Colonic mucosa (tissue), 4 donors: ENCODE measurements at places on chromosomes 5 and 9. TPM values are rescaled to one million over a fixed set of nuclear protein-coding genes. Genes with fewer than 3 reads are reported as not detected.
A peak's percentile ranks its signal among the peaks of the same experiment; 100 is the strongest.

- no peak overlapping the region for H3K4me3 ChIP-seq
- DNase-seq, result no peak
- no peaks in the 10 kb centered on the region for H3K36me3 ChIP-seq
- H3K4me1 ChIP-seq, result no peaks in the 10 kb centered on the region
- no peaks in the 10 kb centered on the region for H3K27me3 ChIP-seq
Observed at GRCh38 chr5:39020458-39020857, 53.7 kb downstream of the RICTOR start.

Gene PHYHD1
- total RNA-seq, result 1.8 TPM

- no peak overlapping the region for H3K4me3 ChIP-seq
- no peaks in the 10 kb centered on the region for H3K4me1 ChIP-seq
- H3K27me3 ChIP-seq, result no peaks in the 10 kb centered on the region
- H3K36me3 ChIP-seq, result no peaks in the 10 kb centered on the region
- no peak for DNase-seq
Observed at GRCh38 chr9:135136991-135137832, 49.7 kb downstream of the OLFM1 start.

GRCh38 chr5:158560170-158560569, 539.5 kb downstream of the EBF1 start:
- no peak overlapping the region for H3K27ac ChIP-seq
- no peaks in the 10 kb centered on the region for H3K4me1 ChIP-seq
- DNase-seq, result no peak

- no peak for DNase-seq
- peak overlapping the region; percentile 13 for H3K27ac ChIP-seq
Observed at GRCh38 chr9:107093365-107094060, 189.6 kb upstream of the RAD23B start.

Gene ROPN1L
- not detected for total RNA-seq

GRCh38 chr5:10153808-10154537, 95.7 kb downstream of the ATPSCKMT start:
- H3K4me1 ChIP-seq, result no peaks in the 10 kb centered on the region
- H3K36me3 ChIP-seq, result no peaks in the 10 kb centered on the region
- DNase-seq, result no peak
- H3K27ac ChIP-seq, result no peak overlapping the region
- H3K4me3 ChIP-seq, result no peak overlapping the region
- no peaks in the 10 kb centered on the region for H3K27me3 ChIP-seq

Gene PCDHGC3
- 13.1 TPM for total RNA-seq

GRCh38 chr5:156991714-156992113, 28.7 kb upstream of the TIMD4 start:
- no peak overlapping the region for H3K27ac ChIP-seq
- no peaks in the 10 kb centered on the region for H3K36me3 ChIP-seq
- no peaks in the 10 kb centered on the region for H3K27me3 ChIP-seq
- no peaks in the 10 kb centered on the region for H3K4me1 ChIP-seq
- no peak for DNase-seq

GRCh38 chr9:14846871-14847311, 63.3 kb downstream of the FREM1 start:
- H3K4me1 ChIP-seq, result no peaks in the 10 kb centered on the region
- H3K27ac ChIP-seq, result no peak overlapping the region
- H3K27me3 ChIP-seq, result no peaks in the 10 kb centered on the region
- peak; percentile 60 for DNase-seq

DNA sequence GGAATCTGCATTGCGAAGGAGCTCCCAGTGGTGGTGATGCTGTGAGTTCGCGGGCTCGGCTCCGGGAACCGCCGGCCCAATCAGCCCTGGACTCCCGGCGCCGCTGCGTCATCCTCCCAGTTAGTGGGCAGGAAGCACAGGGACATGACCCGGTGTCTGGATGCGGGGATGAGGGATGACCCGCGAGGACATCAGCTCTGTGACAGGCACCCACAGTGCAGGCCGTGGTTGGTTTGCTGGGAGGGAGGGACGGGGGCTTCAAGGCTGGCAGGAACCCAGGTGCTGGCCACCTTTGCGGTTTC, 996 bp downstream of the NXNL2 start:
- H3K36me3 ChIP-seq, result no peaks in the 10 kb centered on the region
- H3K4me1 ChIP-seq, result no peaks in the 10 kb centered on the region
- no peak for DNase-seq

DNA sequence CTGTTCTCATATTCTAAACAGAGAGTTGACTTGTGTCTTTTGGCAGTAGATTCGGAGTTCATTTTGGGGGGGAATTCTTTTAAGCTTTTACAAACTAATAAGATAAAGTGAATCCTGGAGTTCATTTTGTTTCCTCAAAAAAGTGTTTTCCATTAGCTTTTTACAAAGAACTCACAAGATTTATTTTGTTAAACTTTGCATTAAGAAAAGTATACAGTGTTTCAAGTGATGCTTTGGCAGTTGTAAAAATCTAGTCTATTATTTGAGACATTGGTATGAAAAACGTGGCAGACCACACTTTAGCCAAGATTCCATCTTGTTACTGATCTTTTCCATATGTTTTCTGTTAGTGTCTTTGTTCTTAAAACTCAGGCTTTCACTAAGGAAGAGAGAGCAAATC, 1.2 kb upstream of the OMD start:
- H3K4me1 ChIP-seq, result no peaks in the 10 kb centered on the region
- no peak overlapping the region for H3K27ac ChIP-seq
- H3K36me3 ChIP-seq, result no peaks in the 10 kb centered on the region
- no peak for DNase-seq
- H3K27me3 ChIP-seq, result no peaks in the 10 kb centered on the region

Gene KIAA0825
- total RNA-seq, result 1.5 TPM

DNA sequence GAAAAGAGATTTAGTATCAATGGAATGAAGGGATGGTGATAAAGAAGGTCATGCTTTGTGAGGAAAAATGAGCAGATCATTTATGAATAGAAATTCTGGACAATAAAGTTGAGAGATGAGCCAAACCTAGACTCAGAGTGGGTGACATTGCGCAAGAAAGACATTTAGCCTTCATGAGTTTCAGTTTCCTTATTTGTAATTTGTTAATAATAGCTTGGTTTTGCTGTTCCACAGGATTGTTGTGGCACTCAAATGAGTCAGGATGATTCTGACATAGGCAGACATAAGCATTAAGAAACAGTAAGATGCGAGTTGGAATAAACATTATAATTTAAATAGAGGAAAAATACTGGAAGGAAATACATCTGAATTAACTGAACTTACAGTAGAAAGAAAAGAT, 34.8 kb downstream of the ITGA2 start:
- H3K4me3 ChIP-seq, result no peak overlapping the region
- peaks cover 8% of the 10 kb centered on the region for H3K4me1 ChIP-seq
- H3K36me3 ChIP-seq, result no peaks in the 10 kb centered on the region
- no peak for DNase-seq
- no peak overlapping the region for H3K27ac ChIP-seq
- H3K27me3 ChIP-seq, result no peaks in the 10 kb centered on the region

GRCh38 chr5:60521376-60522291, 178.3 kb downstream of the DEPDC1B start:
- no peaks in the 10 kb centered on the region for H3K4me1 ChIP-seq
- H3K4me3 ChIP-seq, result no peak overlapping the region
- no peaks in the 10 kb centered on the region for H3K36me3 ChIP-seq
- H3K27me3 ChIP-seq, result no peaks in the 10 kb centered on the region
- DNase-seq, result no peak

DNA sequence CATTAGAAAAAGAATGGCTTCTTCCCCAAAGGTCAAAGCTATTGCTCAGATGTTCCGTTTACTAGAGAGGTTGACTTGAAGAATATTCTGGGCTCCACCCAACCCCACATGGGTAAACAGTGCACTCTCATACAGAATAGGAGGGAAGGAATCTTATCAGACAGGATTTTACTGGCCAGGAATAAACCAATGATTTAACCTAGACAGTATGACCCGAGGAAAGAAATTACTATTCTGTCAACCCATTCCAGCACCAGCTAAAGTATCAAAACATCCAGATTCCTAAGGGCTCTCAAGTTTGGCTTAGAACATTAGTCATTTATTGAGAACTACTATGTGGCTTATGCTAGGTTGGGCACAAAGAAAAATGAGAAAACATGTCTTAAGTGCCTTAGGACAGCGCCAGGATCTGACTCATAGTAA, 493.6 kb upstream of the KLF4 start:
- peak; percentile 46 for DNase-seq
- H3K27ac ChIP-seq, result no peak overlapping the region
- no peaks in the 10 kb centered on the region for H3K27me3 ChIP-seq

Gene NTNG2
- total RNA-seq, result 1.3 TPM

Gene GABRA6
- total RNA-seq, result not detected

Gene CARTPT
- total RNA-seq, result 2.4 TPM

Gene NMUR2
- total RNA-seq, result not detected

Gene ADAMTS12
- total RNA-seq, result 1.1 TPM

Gene CYSRT1
- total RNA-seq, result not detected

DNA sequence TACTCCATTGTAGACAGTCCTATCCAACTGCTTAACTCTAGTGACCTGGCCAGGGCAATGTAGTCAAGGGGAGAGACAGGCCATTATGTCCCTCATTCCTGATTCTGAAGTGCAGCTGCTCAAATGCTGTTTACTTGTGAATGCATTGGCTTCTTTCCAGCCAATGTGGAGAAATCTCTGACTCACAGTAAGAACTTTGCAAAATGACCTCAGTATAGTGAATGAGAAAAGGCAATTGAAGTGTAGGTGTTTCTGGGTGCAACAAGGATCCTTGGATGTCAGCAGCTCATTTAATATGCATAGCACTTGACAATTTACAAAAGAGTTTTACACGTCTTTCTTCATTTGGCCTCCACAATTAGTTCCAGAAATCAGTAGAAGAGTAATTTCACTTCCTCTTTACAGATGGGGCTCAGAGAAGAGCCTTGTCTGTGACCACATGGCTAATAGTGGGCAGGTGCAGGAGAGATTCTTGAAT, 367.2 kb downstream of the OSTF1 start:
- no peaks in the 10 kb centered on the region for H3K27me3 ChIP-seq
- H3K27ac ChIP-seq, result no peak overlapping the region
- peak; percentile 32 for DNase-seq
- H3K4me3 ChIP-seq, result no peak overlapping the region
- no peaks in the 10 kb centered on the region for H3K4me1 ChIP-seq
